ENCODE measurements at places on chromosomes 13 and 19.

- no peak for DNase-seq
These were observed 429.3 kb downstream of the DIAPH3 start for GRCh38 chr13:59734393-59734792.

GRCh38 chr13:113201815-113202214, 6.7 kb downstream of the PCID2 start:
- no peak for DNase-seq

- no peak for DNase-seq
These were observed 46.7 kb upstream of the POSTN start for GRCh38 chr13:37645181-37645740.

GRCh38 chr13:79340490-79340889, 65.6 kb downstream of the RBM26 start:
- no peak for DNase-seq

DNA sequence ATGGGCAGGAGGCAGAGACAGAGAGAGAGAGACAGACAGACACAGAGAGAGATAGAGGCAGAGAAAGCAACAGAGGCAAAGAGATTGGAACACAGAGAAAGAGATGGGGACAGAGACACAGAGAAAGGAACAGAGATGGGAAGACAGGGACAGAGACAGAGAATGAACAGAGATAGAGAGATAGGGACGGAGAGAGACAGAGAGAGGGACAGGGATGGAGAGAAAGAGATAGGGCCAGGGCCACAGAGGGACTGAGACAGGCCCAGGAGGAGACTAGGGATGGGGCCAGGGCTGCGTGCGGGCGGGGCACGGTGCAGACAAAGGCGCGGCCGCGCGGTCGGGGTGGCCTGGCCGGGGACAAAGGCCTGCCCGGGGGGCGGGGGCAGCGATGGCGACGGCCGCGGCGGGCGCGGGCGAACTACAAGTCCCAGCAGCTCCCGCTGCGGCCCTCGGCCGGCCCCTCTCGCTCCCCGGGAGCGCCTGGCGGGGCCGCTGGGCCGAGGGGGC, at the start of gene ZNF358:
Gene ZNF358 (plus strand): TSS at position 459 of the 507 bp plus-strand sequence. CDS start 3,140 bp downstream, outside the sequence.
- peak; percentile 49 for DNase-seq

DNA sequence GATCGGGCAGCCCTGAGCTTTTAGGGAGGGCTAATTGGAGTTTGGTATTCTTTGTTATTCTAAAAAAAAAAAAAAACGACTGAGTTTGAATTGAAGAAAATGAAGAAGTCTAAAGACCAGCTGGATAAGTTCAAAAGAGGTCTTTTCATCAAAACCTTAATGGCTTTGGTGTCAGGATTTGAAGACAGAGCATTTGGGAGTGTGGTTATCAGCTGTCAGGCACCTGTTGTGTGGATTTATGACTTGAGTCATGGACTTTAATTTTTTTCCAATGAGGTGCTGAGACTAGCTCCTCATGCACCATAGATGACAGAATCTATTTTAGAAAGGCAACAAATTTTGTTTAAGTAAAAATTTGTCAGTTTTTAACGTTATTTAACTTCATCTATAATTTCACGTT, 72.5 kb downstream of the FREM2 start:
- no peak for DNase-seq

GRCh38 chr13:29165840-29166239, 345.7 kb downstream of the MTUS2 start:
- DNase-seq = no peak

- no peak for DNase-seq
These were observed 243.4 kb downstream of the SPRY2 start for GRCh38 chr13:80097561-80097960.

- DNase-seq = no peak
These were observed at the start of gene IL12RB1 for GRCh38 chr19:18086590-18087138. Gene IL12RB1, minus strand, starts transcription at chr19:18086934. Its CDS starts 111 bp downstream, at chr19:18086823.

GRCh38 chr13:21435687-21436151, 23.4 kb downstream of the ZDHHC20 start:
- DNase-seq = no peak

GRCh38 chr19:33557196-33557595, 35.6 kb upstream of the PEPD start:
- no peak for DNase-seq

GRCh38 chr19:43572171-43572588, 3.1 kb downstream of the XRCC1 start:
- peak; percentile 7 for DNase-seq

GRCh38 chr19:19515642-19516519, at the start of gene NDUFA13:
Gene NDUFA13, plus strand, starts transcription at chr19:19516225. Its CDS starts 14 bp downstream, at chr19:19516239.
- peak; percentile 71 for DNase-seq

DNA sequence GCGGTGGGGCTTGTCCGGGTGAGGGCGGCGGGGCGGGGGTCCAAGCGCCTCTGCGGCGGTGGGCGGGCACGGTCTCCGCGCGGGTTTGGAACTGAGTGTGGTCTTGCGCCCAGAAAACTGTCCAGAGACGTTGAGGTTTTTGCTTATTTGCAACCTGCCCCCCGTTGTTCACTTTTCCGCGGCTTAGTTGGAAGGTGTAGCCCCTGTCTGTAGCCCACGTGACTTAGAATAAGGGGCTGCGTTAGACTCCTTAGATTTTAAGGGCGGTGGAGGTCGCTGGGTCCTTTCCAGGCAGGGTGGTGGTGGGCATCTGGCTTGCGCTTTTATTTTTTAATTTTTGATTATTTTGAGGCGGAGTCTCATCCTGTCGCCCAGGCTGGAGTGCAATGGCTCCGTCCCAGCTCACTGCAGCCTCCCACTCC, 748 bp downstream of the RPS15 start:
- no peak for DNase-seq

DNA sequence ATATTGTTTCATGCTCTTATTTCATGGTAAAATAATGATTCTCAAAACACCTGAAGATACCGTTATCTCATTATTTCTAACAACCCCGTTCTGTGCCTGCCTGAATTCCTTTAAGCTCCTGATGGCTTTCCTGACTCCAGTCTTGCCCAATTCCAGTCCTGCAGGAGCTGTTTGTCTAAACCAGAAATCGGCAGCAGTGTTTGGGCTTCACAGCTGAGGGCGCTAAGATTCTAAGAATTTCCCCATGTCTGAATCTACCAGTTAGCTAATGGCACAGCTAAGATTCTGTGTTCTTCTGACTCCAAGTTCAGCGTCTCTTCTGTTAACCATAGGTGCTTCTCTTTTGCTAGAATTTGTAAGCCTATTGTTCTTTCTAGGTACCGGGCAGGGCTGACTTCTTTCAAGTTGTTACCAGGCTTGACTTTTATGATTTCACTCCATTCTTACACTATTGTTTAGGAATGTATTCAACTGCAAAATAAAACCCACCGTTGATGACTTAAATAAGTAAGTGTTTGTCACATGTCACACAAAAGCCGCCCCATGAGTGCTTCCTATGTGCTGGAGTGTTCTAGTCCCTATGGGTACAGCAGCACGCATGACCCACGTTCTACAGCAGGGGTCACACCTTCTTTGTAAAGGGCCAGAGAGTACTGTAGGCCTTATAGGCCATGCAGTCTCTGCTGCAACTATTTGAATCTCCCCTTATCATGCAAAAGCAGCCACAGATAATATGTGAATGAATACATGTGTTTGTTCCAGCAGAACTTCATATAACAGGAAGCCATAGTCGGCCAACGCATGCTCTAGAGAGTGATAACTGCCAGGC, 168.3 kb upstream of the RNF113B start:
- no peak for DNase-seq

DNA sequence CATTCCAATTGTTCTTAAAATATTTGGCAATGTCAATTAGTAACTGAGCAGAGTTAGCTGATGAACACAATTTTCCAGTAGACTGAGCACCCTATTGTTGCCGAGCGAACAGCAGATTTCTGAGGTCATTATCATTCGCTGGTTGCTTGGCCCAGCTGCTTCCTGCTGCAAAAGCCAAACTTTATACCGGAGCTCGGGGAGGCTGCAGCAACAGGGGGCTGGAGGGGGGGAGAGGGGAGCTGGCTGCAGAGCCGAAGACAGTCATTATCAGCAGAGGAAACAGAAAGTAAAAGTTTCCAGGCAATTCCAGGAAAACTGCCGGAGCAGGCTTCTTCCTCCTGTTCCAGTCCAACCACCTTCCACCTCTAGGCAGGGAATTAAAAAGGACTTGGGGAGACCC, 77.9 kb downstream of the ZNF536 start:
- DNase-seq = no peak

Measured in NCI-H1092 treated with DMSO at 0.1 percent for 48 hours (cell line).